ENCODE measurements at places on chromosomes 11 and 22.

DNA sequence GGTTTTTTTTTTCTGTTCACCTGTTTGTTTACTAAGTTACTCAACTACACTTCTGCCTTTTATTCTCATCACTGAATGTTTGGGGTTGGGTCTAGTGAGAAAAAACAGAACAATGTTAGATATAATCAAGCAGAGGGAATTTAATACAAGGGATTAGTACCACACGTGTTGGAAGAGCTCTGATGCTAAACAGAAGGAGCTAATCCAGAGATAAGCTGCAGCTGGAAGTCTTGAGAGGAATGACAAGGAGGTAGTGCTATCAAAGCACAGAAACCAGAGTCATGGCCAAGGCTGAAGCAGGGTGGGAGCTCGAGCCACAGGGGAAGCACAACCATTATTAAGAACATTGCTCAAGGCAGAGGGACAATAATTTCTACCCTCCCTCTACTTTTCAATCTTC is 604.1 kb upstream of the ANO5 start:
- DNase-seq, result no peak

DNA sequence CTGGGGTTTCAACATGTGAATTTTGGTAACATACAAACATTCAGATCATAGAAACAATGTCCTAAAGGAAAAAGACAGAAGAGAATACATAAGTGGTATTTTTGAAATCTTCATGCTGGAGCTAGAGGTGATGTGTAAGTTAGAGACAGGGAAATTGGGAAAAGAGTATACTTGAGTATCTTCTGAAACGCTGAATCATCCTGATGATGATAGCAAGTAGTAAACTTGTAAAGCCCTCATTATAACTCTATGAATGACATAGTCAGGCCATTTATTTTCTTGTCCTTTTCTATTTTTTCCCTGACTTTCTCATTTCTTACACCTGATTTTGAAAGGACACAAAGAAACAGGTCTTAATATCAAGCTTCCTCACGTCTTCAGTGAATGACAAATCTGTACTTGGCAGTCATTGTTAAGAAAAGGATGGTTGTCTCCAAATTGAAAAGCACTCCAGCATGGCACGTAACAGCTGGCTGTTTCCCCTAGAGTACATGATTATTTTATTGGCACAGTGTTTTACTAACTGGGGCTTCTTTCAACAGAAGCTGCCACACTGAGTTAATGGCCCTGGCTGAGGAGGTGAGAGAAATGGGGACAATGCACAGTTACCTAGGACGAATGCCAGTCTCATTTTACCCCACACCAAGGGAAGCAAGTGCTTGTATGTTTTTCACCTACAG is 140.7 kb upstream of the CTSC start:
- no peak for DNase-seq

DNA sequence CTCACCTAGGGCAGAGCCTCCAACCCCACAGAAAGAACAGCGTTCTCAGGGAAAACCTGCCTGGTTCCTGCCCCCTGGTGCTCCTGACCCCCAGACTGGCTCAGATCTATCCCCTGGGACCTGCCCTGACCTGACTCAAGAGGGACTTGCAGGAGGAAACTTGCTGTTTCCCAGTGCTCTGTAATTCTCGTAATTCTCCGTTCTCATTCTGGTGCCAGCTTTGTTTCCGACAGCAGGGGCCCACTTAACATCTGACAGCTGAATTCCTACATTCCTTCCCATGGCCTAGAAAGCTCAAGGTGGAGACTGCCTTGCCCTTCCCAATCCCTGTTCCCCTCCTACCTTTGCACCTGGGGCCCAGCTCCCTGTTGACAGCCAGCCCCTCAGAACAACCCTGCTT is 12.5 kb upstream of the CSF2RB start:
- no peak for DNase-seq

DNA sequence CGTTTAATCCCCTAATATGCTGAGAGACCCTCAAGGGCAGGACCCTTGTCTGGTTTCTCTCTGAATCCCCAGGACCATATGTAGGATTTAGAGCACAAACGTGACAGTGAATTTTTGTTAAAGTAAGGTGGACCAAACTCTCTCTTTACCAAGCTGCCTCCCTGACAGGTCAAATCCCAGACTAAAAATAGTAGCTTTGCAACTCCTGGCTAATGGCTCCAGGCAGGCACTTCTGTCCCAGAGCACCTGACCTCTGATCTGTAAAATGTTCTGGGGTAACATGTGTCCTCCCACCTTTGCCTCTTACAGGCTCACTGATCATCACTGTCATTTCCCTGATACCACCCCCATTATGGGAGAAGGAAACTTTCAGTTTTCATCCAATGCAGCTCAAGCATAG is 152.3 kb downstream of the SPON1 start:
- no peak for DNase-seq

GRCh38 chr11:17505146-17505545 is 28.5 kb upstream of the ABCC8 start:
- DNase-seq, result no peak

- DNase-seq, result no peak
Measured at GRCh38 chr22:19196841-19197612, 18.5 kb upstream of the SLC25A1 start.

DNA sequence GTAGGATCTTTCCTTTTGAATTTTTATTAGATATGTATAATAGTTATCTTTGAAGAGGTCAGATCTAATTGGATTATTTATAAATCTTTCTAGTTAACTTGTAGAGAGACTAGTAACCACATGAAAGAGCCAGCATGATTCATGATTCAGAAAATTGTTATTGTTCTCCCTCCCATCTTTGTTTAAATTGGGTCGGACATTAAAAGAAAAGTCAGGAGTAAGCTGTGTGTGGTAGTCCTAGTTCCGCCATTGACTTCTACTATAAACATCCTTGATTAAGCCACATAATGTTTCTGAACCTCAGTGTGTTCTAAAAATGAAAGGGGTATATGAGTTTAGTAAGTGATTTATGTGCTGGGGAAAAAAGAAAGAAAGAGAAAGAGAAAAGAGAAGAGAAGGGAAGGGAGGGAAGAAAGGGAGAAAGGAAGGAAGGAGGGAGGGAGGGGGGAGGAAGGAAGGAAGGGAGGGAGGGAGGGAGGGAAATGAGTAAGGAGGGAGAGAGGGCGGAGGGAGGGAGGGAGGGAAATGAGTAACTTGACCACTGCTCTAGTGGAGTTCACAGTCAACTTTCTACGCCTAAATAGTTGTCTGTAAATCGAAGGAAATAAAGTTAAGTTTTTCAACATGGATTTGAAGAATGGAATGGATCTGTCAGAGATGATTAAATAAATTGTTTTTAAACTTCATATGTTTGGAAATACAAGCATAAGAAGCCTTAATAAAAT is 32.9 kb downstream of the SIK2 start:
- no peak for DNase-seq

DNA sequence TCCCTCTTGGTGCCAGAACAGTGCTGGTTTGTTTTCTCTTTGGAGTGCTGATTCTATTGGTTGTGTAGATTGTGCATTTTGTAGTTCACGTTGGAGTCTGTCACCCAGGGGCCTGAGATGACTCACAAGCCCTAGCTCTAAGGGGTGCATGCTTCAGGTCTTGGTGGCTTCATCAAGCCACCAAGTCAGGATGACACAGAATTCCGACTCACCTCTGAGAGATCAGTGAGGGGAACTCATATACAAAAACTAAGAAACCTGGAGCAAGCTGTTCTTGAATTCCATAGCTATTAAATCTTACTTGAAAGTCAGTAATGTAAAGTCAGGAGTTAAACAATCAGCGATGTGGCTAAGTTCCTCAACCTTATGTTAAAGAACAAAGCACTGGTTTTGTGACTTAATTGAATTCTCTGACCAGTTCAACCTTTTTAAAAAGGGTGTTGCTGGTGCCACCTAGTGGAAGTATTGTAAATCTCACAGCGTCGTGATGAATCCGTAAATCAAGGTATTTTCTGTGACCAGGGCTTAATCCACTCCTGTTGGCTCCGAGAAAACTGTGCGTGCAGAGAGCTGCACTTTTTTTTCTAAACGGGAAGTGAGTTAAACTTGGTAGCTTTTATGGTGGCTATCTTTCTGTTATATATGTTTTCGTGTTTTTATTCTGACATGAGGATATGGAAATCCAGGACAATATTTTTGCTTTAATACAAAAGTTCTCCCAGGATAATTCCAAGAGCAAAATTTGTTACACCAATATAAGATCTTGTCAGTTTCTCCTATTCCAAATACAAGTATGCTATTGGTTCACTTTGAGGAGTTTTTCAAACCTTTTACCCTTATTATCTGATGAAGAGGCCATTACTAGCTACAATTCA is 14.6 kb downstream of the MMP13 start:
- peak; percentile 34 for DNase-seq

DNA sequence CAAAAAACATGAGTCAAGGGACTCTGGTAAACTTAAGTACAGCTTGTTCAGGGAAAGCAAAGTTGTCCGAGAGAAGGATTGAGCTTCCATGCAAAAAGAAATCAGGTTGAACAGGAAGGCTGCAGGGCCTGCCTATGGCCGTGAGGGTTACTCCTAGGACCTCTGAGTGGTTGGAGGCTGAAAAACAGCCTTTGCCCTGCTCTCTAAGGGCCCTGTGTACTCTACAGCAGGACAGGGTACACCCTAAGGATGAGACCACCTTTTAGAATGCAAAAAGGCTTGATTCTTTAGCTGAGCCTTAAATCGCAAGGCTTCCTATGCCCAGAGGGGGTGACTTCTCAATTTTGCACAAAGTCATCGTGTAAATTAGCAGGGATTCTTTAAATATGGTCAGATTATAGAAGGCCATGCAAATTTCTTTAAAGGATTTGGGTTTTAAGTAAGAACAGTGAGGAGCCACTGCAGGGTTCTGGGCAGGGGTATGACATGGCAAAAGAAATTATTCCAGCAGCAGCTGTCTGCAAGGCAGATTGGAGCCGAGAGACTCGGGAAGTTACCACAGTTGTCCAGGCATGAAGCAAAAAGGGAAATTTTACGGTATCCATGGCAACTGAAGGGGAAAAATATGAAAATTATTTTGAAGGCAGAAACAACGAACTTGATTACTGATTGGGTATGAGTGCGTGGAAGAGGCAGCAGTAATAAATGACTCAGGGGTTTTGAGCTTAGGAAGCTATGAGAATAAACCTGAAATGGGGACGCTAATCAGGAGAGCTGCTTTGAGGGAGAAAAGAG is 91.8 kb downstream of the FAM76B start:
- DNase-seq, result no peak

DNA sequence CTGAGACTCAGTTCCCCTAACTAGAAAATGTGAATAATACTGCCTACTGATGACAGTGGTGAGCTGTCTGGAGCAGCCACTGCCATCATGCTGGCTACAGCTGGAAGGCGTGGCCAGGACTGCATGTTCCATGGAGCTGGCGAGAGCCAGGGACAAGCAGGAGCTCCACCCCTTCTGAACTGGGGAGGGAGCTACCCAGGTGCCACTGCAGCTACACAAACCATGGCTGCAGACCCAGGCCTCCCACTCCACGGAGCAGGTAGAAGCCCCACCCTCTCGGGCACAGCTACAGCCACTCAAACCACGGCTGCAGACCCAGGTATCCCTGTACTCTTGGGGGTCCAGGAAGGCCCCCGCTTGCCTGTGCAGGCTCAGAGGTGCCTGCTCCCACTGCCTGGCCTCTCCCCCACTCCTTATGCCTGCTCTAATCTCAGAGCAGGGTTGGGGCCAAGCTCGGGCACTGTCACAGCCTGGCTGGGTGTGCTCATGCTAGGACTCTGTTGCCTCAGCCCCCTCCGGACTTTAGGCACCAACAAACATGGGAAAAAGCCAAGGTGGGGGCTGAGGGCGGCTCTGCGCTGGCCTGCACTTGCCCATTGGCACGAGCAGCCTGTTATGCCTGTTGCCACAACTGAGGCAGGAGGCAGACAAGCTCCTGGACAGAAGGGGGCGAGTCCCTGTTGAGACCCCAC is 51.7 kb downstream of the RAB30 start:
- no peak for DNase-seq

GRCh38 chr11:65170058-65170534 is at the start of gene SPDYC:
Gene SPDYC (plus strand): TSS chr11:65170233. CDS start chr11:65171358, 1,125 bp downstream.
- no peak for DNase-seq

DNA sequence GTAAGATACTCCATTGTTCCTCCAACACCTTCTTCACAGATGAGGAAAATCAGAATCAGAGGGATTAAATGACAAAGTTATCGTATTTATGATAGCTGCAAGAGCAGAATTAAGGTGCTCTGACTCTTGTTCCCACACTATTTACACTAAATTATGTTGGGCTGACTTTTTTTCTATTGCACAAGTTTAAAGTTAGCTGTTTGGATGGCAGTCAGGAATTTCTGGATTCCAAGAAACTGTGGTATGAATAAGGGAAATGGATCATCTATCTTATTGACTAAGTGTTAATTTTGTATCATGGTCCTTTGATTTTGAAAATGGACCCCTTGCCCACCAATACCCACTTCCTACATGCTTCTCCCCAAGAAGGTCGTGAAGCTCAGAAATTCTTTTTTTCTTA is 19.9 kb upstream of the APOA1 start:
- no peak for DNase-seq

DNA sequence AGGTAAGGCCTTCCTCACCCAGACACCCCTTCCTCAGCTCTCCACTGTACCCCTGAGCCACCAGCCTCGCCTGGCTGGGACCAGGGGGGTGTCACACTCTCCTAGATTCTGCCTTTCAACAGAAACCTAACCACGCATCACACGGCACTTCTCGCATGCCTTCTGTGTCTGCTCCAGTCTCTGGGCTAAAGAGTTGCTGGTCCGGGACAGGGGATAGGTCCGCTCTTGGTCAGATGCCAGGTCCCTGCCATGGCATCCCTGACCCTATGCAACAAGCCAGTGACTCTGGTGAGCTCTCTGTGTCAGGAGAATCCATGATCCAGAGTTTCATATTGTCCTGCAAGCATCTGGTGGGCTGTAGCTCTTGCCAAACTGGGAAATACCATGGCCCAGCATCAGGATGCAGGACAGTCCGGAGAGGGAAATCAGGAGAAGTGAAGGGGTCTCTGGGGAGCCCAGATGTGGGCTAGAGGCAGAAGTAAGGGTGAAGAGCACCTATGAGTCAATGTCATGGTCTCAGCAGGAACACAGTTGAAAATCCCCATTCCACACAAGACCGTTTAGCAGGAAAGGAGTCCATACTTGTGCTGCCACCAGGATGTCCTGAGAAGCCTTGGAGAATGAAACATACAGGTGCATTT is 14.1 kb downstream of the IGLL5 start:
- DNase-seq, result no peak

DNA sequence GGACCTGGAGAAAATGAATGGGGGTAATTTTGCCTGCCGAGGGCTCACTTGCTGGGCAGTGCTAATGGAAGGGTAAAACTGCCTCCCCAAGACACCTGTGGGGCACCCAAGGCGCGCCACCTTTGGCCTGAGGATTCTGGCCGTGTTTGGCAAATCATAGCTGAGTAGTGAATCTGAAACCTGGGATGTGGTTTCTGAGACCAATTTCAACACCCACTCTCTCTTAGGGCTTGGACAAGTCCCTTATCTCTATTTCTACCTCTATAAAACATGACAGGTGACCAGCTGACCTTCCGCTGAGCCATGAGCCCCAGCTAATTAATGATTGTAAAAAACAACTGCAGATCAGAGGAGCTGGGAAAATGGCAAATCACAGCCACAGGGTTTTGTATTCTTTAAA is 1.5 kb upstream of the PACSIN3 start:
- DNase-seq, result no peak

- no peak for DNase-seq
Measured at GRCh38 chr22:42150727-42151590, 20.3 kb upstream of the CYP2D6 start.

GRCh38 chr22:45703758-45704157 is 32.1 kb downstream of the ATXN10 start:
- DNase-seq, result no peak

All from GDM1 (cell line).